ENCODE measurements at places on chromosomes 11 and 22. TPM values are rescaled to one million over a fixed set of nuclear protein-coding genes. Genes with fewer than 3 reads are reported as not detected.

The APOA5 gene
- total RNA-seq = 0.41 TPM

- no peak overlapping the region for H3K27ac ChIP-seq
- no peak overlapping the region for H3K4me3 ChIP-seq
- H3K27me3 ChIP-seq = no peaks in the 10 kb centered on the region
- H3K36me3 ChIP-seq = no peaks in the 10 kb centered on the region
- DNase-seq = no peak
Measured at GRCh38 chr22:30113494-30113893, 33.2 kb downstream of the HORMAD2 start.

The NLRP6 gene
- 1.3 TPM for total RNA-seq

The QSER1 gene
- 27.6 TPM for total RNA-seq

The TUT1 gene
- 15.8 TPM for total RNA-seq

DNA sequence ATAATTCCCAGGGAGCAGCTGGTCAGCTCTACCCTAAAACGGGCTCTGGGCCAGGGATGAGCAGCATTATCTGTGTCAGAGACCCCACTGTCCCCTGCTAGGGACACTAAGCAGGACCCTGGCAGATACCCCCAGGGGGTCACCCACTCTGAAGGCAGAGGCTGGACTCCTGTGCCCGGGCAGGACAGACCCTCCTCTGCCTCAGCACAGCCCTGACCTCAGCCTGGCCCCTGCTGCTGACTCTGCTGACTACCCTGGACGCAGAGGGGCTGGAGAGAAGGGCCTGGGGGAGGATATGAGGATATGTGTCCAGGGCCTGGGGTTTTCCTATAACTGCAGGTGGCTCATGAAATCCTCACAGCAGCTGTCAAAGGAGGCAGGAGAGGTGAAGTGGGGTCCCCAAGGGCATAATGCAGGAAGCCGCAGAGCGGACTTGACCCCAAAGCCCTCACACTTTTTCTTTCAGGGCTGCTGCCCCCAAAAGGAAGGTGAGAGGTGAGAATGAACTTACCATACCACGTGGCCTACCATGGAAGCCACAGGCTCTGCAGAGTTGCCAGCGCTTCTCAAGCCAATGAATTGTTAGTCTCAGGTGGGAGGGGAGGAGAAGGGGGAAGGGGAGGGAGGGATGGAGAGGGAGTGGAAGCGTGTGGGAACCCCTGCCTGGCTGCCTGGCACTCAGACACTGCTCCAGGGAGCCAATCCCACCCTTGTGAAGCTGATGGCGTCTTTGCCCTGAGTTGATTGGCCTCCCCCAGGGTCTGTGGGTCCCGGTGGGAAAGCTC, 76.7 kb upstream of the WNT11 start:
- H3K4me3 ChIP-seq = no peak overlapping the region
- no peak for DNase-seq
- no peaks in the 10 kb centered on the region for H3K4me1 ChIP-seq
- H3K27me3 ChIP-seq = no peaks in the 10 kb centered on the region
- no peak overlapping the region for H3K27ac ChIP-seq

The PLAAT2 gene
- total RNA-seq = 2.9 TPM

DNA sequence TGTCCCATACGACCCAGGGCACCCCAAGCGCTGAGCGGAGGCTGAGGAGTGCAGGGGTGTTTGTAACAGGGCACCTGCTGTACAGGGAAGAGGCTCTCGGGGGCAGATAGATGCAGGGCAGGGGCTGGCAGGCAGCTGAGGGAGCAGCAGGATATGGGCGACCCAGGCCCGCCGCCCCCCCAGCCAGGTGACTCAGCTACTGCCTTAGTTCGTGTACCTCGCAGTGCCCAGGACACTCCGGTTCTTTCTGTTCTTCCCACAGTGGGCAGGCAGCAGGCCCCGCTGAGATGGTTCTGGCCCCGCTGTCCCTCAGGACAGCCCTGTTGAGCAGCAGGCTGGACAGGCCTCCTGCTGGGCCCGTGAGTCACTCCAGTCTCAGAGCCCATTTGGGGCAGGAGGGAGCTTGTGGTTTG, 16.2 kb downstream of the PHLDA2 start:
- H3K4me1 ChIP-seq = peaks cover 21% of the 10 kb centered on the region
- no peak for DNase-seq
- no peaks in the 10 kb centered on the region for H3K36me3 ChIP-seq
- H3K27me3 ChIP-seq = peaks cover 4% of the 10 kb centered on the region

The TMEM191C gene
- total RNA-seq = 3.5 TPM

The GAS2 gene
- 2.6 TPM for total RNA-seq

DNA sequence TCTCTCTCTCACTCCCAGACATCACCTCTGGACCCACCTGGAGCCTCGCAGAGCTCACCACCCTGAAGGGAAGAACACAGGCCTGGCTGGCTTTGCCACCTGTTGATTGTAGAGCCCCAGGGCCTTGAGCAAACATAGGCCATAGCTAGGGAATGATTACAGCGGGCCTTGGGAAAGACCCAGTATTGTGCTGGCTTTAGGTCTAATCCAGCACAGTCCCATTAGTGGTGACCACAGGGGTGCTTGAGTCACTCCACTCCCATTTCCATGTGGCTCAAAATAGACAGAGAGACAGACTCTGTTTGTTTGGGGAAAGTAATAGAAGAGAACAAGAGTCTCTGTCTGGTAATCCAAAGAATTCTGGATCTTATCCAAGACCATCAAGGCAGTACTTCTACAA, 42.7 kb upstream of the FAM181B start:
- no peak overlapping the region for H3K4me3 ChIP-seq
- no peaks in the 10 kb centered on the region for H3K4me1 ChIP-seq
- H3K27me3 ChIP-seq = no peaks in the 10 kb centered on the region
- no peaks in the 10 kb centered on the region for H3K36me3 ChIP-seq
- no peak overlapping the region for H3K27ac ChIP-seq
- no peak for DNase-seq

The TPH1 gene
- total RNA-seq = 0.18 TPM

GRCh38 chr11:104995001-104995408, 26.6 kb upstream of the CASP4 start:
- H3K4me3 ChIP-seq = no peak overlapping the region
- no peaks in the 10 kb centered on the region for H3K4me1 ChIP-seq
- DNase-seq = no peak

GRCh38 chr22:36548606-36549005, 19.6 kb upstream of the EIF3D start:
- no peak overlapping the region for H3K27ac ChIP-seq
- no peaks in the 10 kb centered on the region for H3K4me1 ChIP-seq
- H3K4me3 ChIP-seq = no peak overlapping the region
- no peaks in the 10 kb centered on the region for H3K36me3 ChIP-seq

DNA sequence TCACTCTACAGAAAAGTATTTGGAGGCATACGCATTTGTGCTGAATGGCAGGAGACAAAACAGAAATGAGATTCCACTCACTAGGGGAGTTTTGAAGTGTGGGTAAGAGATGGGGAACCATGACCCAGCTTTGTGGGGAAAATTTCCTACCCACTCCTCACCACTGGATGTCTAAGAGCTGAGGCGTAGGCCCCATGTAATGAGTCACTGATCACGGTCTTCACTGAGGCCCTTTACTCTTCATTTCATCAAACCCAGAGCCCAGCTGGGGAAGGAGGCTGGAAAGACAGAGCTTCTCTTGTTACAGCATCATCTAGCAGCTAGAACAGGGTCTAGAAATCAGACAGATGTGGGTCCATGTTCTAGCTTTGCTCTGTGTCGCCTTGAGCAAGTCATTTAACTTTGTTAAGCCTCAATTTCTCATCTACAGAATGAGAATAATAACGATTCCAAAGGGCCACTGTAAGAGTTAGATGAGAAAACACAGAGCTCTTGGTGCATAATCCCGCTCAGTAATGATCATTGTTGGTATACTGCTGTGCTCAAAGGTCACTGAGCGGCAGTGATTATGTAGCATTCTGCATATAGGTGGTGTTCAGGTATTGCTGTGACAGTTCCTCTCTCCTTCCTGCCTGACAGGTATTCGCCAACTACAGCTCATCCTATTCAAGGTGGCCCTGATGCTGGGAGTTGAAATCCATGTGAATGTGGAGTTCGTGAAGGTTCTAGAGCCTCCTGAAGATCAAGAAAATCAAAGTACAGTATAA, 97.2 kb downstream of the MICAL2 start:
- H3K27ac ChIP-seq = no peak overlapping the region
- no peak overlapping the region for H3K4me3 ChIP-seq
- DNase-seq = no peak

- peak overlapping the region; percentile 72 for H3K27ac ChIP-seq
- peaks cover 25% of the 10 kb centered on the region for H3K36me3 ChIP-seq
- peaks cover 22% of the 10 kb centered on the region for H3K4me1 ChIP-seq
Measured at GRCh38 chr22:20956258-20957101, 10.6 kb upstream of the AIFM3 start.

The ADAMTS15 gene
- 8.4 TPM for total RNA-seq

DNA sequence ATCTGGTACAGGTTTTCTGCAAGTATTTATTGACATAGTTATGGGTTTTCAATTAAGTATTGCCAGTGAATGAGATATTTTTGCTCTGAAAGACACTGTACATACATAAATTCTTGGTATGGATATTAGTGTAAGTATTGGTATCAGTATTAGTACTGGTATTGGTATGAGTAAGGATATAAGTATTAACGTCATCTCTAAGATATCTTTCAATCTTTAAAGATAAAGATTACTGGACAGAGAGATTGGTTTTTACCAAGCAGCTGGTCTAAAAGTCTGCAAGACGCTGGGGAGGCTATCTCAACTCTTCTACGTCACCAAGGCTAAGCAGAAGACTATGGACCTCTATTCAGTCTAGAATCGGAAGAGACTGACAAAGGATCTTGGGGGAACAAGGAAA, 234.5 kb downstream of the NXPE2 start:
- H3K27me3 ChIP-seq = no peaks in the 10 kb centered on the region
- H3K27ac ChIP-seq = no peak overlapping the region
- no peaks in the 10 kb centered on the region for H3K36me3 ChIP-seq
- no peak for DNase-seq
- no peaks in the 10 kb centered on the region for H3K4me1 ChIP-seq

The CHST1 gene
- 4.6 TPM for total RNA-seq

The THYN1 gene
- 33.7 TPM for total RNA-seq

DNA sequence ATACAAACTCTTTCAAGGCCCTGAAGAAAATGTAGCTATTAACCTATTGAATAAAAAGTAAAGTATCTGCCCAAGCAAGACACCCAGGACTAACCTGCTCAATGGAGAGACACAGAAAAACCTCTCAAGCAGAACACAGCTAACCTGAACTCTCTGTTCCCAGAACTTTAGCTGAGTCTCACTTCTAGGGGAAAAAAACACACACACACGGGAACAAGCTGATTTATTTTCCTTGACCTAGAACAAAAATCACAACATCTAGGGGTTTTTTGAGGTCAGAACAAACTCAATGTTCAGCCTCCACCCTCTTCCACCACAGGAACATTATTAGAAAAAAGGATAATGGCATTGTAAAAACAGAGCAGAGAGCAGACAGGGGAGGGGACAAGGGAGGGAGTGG, 121.6 kb downstream of the BBOX1 start:
- no peak overlapping the region for H3K27ac ChIP-seq
- H3K4me3 ChIP-seq = no peak overlapping the region
- H3K36me3 ChIP-seq = no peaks in the 10 kb centered on the region

DNA sequence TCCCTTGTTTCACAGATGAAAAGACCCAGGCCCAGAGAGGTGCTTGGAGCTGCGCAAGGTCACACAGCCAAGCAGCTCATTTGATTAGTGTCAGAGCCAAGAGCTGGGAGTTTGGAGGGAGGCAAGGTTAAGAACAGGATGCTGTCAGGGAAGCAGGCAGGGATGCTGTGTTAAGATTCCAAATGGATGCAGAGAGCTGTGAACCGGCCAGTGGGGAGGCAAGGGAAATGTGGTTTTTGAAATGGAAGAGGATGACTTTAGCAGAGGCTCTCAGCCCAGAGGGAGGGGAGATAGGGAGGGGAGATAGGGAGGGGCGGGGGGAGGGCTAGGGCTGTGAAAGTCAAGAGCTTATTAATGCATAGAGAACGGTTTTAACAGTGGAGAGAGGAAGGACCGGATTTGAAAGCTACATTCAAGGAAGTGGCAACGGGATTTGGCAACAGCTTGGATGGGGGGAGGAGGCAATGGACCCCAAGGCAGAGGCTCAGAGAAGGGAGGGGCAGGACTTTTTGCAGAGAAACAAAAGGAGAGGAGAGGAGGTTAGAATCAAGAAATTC, 13.0 kb downstream of the RTN4RL2 start:
- no peak overlapping the region for H3K27ac ChIP-seq
- no peak overlapping the region for H3K4me3 ChIP-seq
- no peaks in the 10 kb centered on the region for H3K36me3 ChIP-seq
- H3K4me1 ChIP-seq = peaks cover 20% of the 10 kb centered on the region

The NLRP14 gene
- not detected for total RNA-seq

DNA sequence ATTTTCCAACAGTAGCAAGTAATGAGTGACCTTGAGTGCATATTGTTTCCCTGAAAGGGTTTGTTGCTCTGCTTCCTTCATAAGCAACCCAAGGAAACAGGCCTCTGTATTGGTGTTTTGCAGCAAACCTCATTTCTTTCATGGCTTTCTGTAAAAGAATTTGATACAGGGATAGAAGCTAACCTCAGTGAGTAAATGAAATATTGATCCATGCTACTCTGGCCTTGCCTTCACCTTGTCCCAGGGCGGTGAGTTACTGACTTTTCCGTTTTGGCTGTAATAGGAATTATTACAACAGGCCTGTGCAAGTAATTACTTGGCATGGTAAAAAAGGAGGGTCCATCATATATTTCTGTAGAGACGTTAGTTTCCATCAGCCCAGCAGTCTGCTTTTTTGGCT, 130.9 kb upstream of the MPPED2 start:
- no peak for DNase-seq
- no peaks in the 10 kb centered on the region for H3K4me1 ChIP-seq
- no peaks in the 10 kb centered on the region for H3K36me3 ChIP-seq
- no peak overlapping the region for H3K27ac ChIP-seq
- H3K4me3 ChIP-seq = no peak overlapping the region
- H3K27me3 ChIP-seq = no peaks in the 10 kb centered on the region

Data from lower lobe of right lung (tissue), 2 donors.